Activated naive CD8-positive, alpha-beta T cell treated with anti-CD3 and anti-CD28 coated beads for 36 hours (primary cell): ENCODE measurements at places on chromosomes 1 and 21.

DNA sequence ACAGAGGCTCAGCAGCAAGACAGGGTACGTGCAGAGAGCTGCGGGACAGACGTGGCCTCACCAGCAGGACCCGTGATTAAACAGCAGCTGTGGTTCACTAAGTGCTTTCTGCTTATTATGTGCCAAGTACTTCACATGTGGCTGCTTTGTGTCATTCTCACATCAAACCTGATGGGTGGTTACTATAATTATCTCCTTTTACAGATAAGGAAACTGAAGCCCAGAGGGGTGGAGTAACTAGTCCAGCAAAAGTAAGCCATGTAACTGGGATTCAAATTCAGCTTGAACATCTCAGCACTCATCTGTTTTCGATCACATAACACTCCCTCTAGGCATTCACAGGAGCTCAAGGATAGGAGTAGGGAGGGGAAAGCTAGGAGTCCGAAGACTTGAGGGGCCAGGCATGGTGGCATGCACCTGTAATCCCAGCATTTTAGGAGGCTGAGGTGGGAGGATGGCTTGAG lies 50.8 kb upstream of the CLIC4 start:
- peaks cover 2% of the 10 kb centered on the region for H3K4me1 ChIP-seq
- H3K27me3 ChIP-seq = peaks cover 4% of the 10 kb centered on the region
- H3K27ac ChIP-seq = no peak overlapping the region
- no peak overlapping the region for H3K4me3 ChIP-seq
- DNase-seq = no peak

DNA sequence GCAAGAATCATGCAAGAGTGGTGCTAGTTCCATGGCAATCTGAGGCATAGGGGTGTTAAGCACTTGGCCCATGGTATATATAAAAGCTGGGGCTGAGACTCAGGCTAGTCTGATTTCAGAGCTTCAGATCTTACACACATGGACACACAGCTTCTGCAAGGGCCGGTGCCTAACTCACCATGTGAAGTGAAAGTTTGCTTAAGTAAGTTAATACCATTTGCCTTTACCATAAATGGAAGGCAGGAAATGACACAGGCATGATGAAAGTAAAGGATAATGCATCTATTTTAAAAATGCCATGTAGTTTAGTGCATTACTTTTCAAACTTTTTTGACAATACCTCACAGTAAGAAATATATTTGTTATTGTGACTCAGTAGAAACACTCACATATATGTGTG lies 122.6 kb downstream of the KCNJ6 start:
- DNase-seq = no peak
- no peaks in the 10 kb centered on the region for H3K36me3 ChIP-seq
- H3K27ac ChIP-seq = no peak overlapping the region
- no peaks in the 10 kb centered on the region for H3K27me3 ChIP-seq

- H3K4me1 ChIP-seq = no peaks in the 10 kb centered on the region
- no peak for DNase-seq
These were observed 59.2 kb downstream of the MATN1 start for GRCh38 chr1:30664103-30664755.

DNA sequence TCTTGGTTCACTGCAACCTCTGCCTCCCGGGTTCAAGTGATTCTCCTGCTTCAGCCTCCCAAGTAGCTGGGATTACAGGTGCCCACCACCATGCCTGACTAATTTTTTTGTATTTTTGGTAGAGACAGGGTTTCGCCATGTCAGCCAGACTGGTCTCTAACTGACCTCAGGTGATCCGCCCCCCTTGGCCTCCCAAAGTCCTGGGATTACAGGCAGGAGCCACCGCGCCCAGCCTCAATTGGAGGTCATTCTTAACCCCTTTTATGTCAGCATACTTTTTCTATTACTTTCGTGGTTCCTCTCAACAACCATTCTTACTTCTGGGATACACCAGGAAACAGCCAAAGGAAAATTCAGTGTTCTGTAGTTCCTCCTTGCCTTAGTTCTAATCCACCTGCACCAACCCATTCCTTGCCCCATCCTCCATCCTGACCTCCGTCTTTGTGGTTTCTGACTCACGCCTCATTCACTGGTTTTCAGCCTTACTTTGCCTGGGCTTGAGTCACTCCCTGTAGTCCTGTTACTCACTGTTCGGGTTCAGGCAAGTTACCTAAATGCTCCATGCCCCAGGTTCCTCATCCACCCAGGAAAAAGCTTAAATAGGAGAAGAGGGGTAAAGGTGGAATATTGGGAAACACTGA lies 12.9 kb upstream of the BCL10 start:
- no peak overlapping the region for H3K27ac ChIP-seq
- H3K27me3 ChIP-seq = peaks cover 4% of the 10 kb centered on the region
- no peak overlapping the region for H3K4me3 ChIP-seq
- no peak for DNase-seq
- no peaks in the 10 kb centered on the region for H3K36me3 ChIP-seq
- peaks cover 3% of the 10 kb centered on the region for H3K4me1 ChIP-seq

DNA sequence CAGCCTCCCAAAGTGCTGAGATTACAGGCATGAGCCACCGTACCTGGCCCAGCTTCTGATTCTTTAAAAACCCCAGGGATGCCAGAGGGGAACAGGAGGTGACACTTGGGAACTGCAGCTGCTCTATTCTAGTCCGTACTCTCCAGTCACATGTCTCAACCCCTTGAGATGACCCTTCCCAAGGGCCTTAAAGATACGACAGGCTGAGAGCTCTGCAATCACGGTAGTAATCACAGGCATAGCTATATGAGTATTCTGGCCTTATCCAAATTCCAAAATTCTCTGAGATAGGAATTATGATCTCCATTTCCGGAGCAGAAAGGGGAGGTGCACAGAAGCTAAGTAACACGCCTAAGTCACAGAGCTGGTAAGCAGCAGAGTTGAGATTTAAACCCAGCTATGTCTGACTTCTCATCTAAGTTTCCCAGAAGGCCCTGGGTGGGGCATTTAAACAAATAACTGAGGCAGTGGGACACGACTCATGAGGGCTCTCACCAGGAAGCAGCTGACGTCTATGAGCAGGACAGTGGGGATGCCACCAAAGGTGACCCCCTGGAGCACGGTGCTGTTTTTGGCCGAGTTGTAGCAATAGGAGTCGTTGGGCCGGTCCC lies 5.2 kb downstream of the TMEM63A start:
- H3K27me3 ChIP-seq = no peaks in the 10 kb centered on the region
- H3K4me1 ChIP-seq = peaks cover 57% of the 10 kb centered on the region
- peaks cover 11% of the 10 kb centered on the region for H3K36me3 ChIP-seq
- DNase-seq = no peak
